ENCODE measurements at places on chromosomes 1 and 21.

DNA sequence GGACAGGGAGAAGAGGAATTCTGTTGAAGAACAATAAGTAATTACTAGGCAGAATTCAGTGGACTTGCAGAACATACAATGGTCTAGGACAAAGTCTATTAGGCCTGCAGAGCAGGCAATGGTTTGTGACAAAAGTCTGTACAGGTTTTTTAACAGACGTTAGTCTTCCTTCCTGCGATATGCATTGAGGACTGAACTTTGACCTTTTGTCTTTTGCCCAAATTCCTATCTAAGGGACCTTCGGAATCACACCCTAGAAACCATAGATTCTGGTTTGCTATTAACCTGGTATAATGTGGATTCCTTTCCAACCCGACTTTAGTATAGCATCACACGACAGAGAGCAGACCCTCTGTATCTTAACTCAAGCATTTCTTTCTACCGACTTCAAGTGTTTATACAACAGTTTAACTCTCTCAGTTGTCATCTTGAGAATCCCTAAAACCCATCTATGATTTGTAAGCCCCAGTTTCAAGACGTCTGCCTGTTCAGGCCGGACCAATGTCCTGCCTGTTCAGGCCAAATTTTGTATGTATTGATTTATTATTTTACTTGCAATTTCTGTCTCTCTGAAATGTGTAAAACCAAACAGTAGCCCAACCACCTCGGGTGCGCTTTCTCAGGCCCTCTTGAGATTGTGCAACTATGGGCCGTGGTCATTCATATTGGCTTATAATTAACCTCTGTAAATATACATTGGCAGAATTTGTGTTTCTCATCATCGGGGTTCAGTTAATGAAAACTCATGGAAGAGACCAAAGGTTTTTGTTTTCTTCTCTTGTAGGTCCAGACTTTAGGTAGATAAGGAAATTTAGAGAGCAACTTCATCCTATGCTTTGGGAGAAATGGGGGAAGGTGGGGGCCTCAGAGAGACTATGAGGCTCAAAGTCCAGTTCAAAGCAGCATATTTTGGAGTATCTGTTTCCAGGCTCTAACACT is 76.9 kb upstream of the TNFSF18 start:
- DNase-seq = no peak

GRCh38 chr1:16088996-16089395 is 15.5 kb upstream of the FAM131C start:
- DNase-seq = no peak

GRCh38 chr1:223716302-223716862 is 4.0 kb downstream of the CAPN2 start:
- peak; percentile 65 for DNase-seq

GRCh38 chr1:117301901-117302300 is 65.3 kb upstream of the MAN1A2 start:
- DNase-seq = no peak

DNA sequence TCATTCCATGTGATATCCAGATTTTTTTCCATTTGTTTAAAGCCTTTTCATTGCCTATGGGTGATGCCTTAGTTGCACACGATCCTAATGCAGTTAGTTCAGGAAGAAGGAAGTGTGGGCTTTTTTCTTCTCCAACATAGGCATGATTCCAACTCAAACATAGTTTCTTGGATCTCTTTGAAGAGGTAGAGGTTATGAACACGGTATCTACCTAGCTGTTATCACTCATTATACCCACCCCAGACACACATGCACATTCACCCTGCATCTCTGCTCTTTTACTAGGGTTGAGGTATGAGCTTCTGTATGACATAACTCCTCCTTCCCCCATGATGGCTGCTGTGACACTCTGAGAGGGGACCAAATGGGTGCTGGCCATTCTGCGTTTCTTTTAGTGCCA is 122.1 kb upstream of the ZNF648 start:
- DNase-seq = no peak

GRCh38 chr1:85611425-85611824 is 30.9 kb downstream of the CCN1 start:
- no peak for DNase-seq

DNA sequence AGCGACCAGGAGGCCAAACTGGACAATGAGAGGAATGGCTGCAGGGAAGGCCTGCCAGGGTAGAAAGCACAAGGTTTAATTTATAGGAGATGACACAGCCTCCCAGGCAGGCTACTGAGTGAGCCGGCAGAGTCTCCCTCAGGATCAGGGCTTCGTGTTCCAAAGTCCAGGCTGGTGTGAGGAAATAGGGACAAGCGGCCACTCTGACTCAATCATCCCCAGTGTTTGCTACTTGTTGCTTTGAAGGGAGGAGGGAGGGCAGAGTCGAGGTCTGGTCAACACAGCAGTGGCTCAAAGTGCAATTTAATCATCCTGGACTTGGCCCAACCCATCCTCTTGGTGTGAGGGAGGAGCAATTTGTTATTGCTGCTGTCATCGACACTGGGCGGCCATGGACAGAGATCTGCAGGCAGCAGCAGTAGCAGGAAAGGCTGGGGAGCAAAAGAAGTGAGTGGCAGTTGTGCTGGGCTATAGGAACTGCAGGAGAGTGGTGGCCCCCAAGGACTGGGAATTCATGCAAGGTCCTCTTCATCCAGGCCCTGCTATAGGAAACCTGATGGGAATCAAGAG is 27.5 kb downstream of the TBX15 start:
- DNase-seq = no peak

DNA sequence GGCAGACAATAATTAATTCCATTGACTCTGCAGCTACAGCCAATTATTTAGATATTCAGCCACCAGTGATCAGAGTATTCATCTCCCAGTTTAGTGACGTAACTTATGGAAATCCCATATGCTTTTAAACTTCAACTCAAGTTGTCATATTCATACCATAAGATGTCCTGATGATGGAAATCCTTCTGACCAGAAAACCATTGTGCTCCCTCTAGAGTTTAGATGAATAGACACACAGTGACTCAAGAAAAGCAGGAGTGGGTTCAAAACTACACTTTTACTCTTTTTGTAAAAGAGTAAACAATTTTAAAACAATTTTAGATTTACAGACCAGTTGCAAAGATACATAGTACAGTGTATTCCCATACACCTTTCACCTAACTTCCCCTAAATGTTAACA is 463.7 kb downstream of the KCNT2 start:
- no peak for DNase-seq

- no peak for DNase-seq
Measured at GRCh38 chr21:37414292-37415253, 48.0 kb downstream of the DYRK1A start.

DNA sequence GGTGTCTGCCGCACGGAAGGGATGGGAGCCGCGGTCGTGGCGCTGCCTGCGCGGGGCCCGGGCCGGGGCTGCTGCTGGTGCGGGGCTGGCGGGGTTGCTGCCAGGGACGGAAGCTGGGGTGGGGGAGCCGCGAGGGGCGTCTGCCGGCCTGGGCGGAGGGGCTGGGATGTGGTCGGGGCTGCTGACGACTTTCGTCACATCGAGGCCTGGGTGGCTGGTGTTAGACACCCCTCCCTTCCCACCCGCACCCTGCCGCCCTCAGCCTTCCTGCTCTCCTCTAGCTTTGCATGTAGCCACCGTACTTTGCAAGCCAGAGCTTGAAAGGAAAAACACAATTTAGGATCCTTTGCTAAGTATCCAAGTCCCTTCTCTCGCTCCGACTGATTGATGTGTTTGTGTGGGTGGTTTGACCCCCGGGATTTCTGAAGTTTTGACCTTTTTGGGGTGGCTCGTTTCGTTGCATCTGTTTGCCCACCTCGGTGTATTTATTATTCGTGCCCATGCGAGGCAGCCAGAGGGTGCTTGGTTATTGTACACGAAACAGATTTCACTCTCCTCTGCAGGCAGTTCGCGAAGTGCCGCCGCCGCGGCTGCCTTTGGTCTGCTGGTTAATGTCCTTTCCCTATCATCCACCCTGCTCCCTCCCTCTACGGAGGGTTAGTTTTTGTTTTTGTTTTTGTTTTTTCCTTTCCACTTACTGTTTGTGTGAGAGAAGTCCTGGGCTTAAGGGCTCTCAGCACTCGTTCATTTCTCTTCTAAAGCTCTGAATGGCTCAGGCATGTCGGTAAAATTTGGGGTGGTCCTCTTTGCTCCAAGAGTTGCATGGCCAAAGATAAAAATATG is 868 bp downstream of the C1orf21 start:
- peak; percentile 68 for DNase-seq

- DNase-seq = no peak
Measured at GRCh38 chr1:235325139-235325538, 2.8 kb downstream of the ARID4B start.

- no peak for DNase-seq
Measured at GRCh38 chr1:19356266-19356665, 44.1 kb downstream of the SLC66A1 start.

- no peak for DNase-seq
Measured at GRCh38 chr1:24861821-24862727, 68.0 kb downstream of the RUNX3 start.

DNA sequence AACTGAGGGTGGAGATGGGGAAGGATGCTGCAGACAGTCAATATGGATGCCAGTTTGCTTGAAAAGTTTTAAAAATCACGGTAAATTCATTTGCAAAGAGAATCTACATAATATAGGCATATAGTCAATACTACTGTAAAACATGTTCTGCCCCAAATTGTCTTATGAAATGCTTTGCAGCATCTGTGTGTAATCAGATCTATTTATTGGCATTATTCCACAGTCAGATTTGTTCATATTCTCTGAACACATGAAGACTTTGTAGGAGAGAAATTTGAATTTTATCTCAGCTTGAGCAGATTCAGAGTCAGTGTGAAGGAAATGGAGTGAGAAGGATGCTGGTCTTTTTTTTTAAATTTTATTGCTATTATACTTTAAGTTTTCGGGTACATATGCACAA is 88.5 kb downstream of the PLPPR4 start:
- DNase-seq = no peak

- DNase-seq = peak; percentile 95
Measured at GRCh38 chr1:155226188-155226909, 17.9 kb downstream of the MTX1 start.

GRCh38 chr1:33426916-33427315 is 4.0 kb downstream of the PHC2 start:
- no peak for DNase-seq

GRCh38 chr1:167479331-167479979 is 38.9 kb downstream of the CD247 start:
- DNase-seq = no peak

DNA sequence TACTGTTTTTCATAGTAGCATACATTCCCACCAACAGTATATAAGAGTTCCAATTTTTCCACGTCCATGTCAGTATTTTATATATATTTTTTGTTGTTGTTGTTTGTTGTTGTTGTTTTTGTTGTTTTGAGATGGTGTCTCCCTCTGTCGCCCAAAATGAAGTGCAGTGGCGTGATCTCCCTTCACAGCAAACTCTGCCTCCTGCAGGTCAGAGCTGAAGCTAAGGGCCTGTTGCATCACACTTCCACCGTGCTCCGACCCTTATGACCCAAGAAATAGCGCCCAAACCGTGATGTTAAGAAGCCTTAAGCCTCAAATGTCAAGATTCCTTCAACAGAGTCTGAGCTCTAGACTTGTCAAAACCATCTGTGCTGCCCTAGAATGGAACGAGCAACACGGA is 2032.3 kb downstream of the MRPL39 start:
- DNase-seq = no peak

Measured in activated gamma-delta T cell treated with Interleukin-2 at 50 U/mL for 16 hours (primary cell).